ENCODE measurements at places on chromosomes 2 and 18.

DNA sequence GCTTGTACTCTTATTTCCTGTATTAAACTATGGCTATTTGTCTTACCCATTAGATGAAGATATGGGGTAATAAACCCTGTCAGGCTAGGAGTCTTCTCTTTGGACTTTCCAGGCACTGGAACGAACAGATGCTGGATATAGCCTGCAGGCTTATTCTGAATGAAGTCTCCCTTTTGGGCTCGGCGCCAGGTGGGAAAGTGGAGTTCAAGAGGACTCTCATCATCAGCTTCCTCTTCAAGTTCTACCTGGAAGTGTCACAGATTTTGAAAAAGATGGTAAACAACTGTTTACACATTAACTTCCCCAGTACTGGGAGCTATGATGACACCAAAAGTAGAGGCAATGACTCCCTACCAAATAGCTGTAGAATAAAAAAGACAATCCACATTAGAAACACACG, 27.9 kb downstream of the AOX1 start:
- no peak for DNase-seq

DNA sequence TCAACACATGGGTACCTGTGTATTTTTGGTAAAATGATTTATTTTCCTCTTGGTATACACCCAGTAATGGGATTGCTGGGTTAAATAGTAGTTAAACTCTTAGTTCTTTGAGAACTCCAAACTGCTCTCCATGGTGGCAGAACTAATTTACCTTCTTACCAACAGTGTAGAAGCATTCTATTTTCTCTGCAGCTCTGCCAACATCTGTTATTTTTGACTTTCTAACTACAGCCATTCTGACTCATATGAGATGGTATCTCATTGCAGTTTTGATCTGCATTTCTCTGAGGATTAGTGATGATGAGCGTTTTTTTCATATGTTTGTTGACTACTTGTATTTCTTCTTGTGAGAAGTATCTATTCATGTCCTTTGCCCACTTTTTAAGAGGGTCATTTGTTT, 180.6 kb downstream of the FSIP2 start:
- DNase-seq, result no peak

DNA sequence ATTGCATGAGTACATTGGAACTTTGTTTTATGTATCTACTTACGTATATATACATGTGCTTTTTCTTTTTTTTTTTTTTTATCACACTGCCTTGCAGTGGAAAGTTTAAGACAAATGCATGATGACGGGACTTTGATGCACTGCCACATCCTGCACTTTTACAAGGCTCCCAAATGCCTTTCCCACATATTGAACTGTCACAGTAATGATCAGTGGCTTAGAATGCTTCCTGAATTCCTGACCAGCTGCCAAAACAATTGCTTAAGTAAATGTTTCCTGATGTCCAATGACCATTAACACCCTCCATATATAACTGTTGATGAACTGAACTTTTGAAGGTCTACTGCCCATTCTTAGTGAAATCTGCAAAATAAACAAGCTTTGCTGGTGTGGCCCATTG, 60.2 kb downstream of the LYPD6B start:
- DNase-seq, result no peak

DNA sequence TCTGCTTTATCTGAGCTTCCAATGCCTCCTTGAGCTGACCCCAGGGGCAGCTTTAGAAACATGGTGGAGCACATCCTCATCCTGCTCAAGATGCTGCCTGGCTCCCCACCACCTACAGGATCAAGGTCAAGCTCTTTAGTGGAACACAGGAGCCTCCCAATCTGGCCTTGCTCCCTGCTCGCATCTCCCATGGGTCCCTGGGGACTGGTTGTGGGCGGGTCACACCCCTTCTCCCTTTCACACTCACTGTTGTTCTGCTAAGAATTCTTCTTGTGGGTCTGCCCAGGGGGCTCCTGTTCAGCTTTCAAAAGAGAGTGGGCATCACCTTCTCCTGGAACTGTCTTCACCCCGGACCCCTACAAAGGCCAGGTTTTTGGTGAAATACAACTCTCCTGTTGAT, 8.4 kb upstream of the NT5DC4 start:
- DNase-seq, result no peak

DNA sequence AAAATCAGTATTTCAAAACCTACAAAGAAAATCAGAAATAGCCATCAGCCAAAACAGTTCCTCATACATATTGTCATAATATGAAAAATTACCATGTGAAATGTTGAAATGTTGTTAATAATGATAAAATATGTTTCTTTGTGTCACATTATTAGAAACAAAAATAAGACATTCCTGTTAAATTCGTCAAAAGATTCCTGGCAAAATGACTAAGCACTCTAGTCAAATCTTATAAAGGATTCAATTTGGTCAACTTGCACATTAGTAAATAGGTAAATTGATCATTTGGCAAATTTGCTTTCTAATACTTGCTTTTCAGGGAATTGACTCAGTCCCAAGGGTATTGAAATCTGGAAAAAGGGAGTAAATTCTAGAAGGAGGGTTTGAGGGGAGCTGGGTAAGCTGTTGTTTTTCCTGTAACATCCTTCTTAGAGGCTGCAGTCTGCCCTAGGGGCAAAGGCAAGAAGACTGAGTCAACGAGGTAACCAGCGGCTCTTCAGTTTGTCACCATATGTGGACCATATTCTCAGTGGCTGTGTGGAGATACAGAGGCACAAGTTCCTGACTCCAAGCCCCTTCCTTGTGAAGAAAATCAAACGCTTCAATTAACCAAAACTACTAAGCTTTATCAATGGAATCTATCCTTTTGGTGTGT, 482.3 kb downstream of the TNS1 start:
- no peak for DNase-seq

Data from activated CD4-positive, alpha-beta T cell treated with anti-CD3 and anti-CD28 coated beads for 1 hour (primary cell).